ENCODE measurements at places on chromosomes 1 and 21. TPM values are rescaled to one million over a fixed set of nuclear protein-coding genes. Genes with fewer than 3 reads are reported as not detected.
A peak's percentile ranks its signal among the peaks of the same experiment; 100 is the strongest.

DNA sequence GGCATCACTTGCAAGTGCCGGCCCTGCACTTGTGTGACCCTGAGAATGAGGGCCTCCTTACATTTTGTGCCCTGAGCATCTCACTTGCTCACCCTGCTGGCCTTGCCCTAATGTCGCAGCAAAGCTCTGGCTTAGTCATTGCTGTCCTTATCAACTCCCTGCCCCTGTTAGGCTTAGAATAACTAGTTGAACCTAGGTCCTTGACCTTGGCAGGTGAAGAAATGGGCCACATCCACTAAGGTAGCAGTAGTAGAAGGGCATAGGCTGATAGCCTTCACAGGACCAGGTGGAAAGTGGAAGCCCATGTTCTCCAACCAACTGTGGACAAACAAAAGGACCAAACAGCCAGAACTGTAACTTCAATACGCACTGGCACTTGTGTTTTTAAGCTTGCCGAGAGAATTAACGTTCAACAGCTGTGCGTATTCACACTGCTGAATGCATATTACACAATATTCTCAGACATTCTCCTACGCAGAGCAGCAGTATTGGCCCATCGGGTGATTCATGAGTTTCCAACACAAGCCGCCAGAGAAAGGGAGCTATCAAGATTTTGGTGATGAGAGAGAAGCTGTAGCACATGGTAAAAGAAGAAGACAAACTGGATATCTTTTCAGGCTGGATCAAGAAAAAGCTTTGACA lies 27.7 kb upstream of the PTGFRN start:
- DNase-seq, result no peak
- no peaks in the 10 kb centered on the region for H3K36me3 ChIP-seq

GRCh38 chr1:2412395-2412772 lies at the start of gene PEX10:
PEX10 (minus strand) TSS chr1:2412564; CDS start chr1:2412502, 62 bp downstream.
- peak within 1 kb of the TSS; percentile 60 for H3K4me3 ChIP-seq
- DNase-seq, result peak; percentile 99
- H3K36me3 ChIP-seq, result no peaks in the 10 kb centered on the region
- H3K27ac ChIP-seq, result peak within 1 kb of the TSS; percentile 98
- H3K4me1 ChIP-seq, result no peaks in the 10 kb centered on the region

GRCh38 chr1:170494369-170494768 lies 37.6 kb upstream of the GORAB start:
- no peaks in the 10 kb centered on the region for H3K27me3 ChIP-seq
- DNase-seq, result no peak
- H3K27ac ChIP-seq, result no peak overlapping the region

GRCh38 chr1:88976235-88976634 lies 16.2 kb downstream of the KYAT3 start:
- H3K4me1 ChIP-seq, result no peaks in the 10 kb centered on the region
- H3K4me3 ChIP-seq, result no peak overlapping the region
- DNase-seq, result no peak
- no peak overlapping the region for H3K27ac ChIP-seq

- no peaks in the 10 kb centered on the region for H3K27me3 ChIP-seq
- H3K4me3 ChIP-seq, result peak overlapping the region; percentile 89
- no peaks in the 10 kb centered on the region for H3K36me3 ChIP-seq
- H3K4me1 ChIP-seq, result no peaks in the 10 kb centered on the region
- no peak for DNase-seq
Measured at GRCh38 chr1:169486281-169487051, 722 bp upstream of the SLC19A2 start.

DNA sequence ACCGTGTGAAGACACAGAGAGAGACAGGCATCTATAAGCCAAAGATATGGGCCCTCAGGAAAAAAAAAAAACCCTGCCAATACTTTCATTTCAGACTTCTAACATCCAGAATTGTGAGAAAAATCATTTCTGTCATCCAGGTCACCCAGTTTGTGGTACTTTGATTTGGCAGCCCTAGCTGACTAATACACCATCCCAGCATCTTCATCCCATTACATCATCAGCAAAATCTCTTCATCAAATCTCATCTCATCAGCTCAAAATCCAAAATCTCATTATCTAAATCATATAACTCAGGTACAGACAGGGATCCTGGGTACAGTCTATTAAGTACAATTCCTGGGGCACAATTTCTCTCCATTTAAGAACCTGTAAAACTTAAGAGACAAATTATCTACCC lies 51.9 kb upstream of the GJA8 start:
- DNase-seq, result no peak
- no peaks in the 10 kb centered on the region for H3K4me1 ChIP-seq
- no peak overlapping the region for H3K4me3 ChIP-seq

DNA sequence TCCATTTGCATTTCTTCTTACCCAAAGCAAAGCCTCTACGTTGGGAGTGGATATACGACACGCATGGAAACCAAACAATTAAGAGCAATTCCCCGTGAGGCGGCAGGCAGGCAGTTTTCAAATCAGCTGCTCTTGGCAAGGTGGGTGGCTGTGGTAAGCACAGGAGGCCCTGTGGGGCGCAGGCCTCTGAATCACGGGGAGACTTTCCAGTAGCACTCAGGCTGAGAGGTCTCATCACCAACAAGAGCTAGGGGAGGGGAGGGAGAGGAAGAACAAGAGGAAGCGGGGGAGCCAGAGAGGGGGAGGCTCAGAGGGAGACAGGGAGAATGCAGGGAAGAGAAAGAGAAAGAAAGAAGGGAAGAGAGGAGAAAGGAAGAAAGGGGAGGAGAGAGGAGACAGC lies 56.4 kb downstream of the MT1HL1 start:
- DNase-seq, result no peak
- H3K4me1 ChIP-seq, result no peaks in the 10 kb centered on the region
- no peak overlapping the region for H3K4me3 ChIP-seq
- no peak overlapping the region for H3K27ac ChIP-seq

- H3K27ac ChIP-seq, result no peak overlapping the region
- no peak overlapping the region for H3K4me3 ChIP-seq
- no peaks in the 10 kb centered on the region for H3K4me1 ChIP-seq
- H3K27me3 ChIP-seq, result no peaks in the 10 kb centered on the region
Measured at GRCh38 chr1:19682257-19682656, 17.6 kb downstream of the HTR6 start.

DNA sequence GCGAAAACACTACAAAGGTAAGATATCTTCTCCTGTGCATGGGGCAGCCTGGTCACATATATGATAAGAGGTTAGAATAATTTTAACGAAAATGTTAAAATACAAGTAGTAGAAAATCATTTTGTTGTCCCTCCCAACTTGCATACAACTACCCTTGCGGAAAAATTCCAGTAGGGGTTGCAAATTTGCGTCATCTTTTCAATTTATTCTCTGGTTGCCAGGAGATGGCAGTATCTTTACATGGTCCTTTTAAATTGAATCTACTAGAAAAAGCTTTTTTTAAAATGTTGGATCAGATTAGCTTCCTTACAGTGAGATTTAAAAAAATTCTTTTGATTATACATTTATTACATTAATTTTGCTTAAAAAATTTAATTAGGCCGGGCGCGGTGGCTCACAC lies 10.9 kb downstream of the S100PBP start:
- no peaks in the 10 kb centered on the region for H3K4me1 ChIP-seq
- no peaks in the 10 kb centered on the region for H3K36me3 ChIP-seq
- no peak overlapping the region for H3K27ac ChIP-seq
- no peak for DNase-seq
- no peaks in the 10 kb centered on the region for H3K27me3 ChIP-seq
- no peak overlapping the region for H3K4me3 ChIP-seq

DNA sequence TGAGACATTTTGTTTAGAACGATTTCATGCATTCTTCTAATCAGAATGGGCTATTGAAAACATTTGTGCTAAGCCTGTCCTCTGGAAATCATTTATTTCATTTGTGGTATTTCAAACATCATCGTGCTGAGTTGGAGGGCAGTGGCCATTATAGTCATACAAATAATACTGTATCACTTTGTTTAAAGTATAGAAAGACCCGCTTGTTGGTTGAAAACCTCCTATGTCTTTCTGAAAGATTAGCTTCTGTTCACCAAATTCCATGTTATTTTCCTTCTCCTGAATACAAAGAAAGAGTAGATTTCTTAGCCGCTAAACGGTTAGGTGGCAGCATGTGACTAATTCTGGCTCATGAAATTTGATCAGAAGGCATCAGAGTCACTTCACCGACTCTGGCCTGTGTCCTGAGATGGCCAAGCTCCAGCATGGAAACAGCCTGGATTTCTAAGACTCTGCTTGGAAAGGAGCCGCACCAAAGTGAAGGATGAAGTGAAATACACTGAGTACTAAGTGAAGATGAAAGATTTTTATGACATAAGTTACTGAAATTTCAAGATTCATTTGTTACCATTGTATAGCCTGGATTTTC lies 355.1 kb downstream of the USP25 start:
- no peaks in the 10 kb centered on the region for H3K36me3 ChIP-seq
- H3K27ac ChIP-seq, result no peak overlapping the region
- H3K27me3 ChIP-seq, result no peaks in the 10 kb centered on the region
- no peaks in the 10 kb centered on the region for H3K4me1 ChIP-seq
- no peak overlapping the region for H3K4me3 ChIP-seq

GRCh38 chr1:150406483-150406882 lies 42.5 kb downstream of the RPRD2 start:
- DNase-seq, result no peak
- H3K4me1 ChIP-seq, result peaks cover 22% of the 10 kb centered on the region
- no peaks in the 10 kb centered on the region for H3K36me3 ChIP-seq
- no peak overlapping the region for H3K4me3 ChIP-seq
- no peaks in the 10 kb centered on the region for H3K27me3 ChIP-seq

DNA sequence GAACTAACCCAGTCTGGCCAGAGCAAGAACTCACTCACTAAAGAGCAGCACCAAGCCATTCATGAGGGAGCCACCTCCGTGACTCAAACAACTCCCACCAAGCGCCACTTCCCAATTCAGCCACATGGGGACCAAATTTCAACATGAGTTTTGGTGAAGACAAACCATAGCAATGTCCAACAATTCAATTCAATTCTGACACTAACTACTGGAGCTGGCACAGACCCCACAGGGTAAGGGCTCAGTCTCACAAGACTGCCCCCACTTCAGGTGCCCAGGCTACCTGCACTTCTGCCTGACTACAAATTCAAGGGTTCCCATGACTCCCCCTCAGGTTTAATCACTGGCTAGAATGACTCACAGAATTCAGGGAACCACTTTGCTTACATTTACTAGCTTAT lies 48.8 kb upstream of the RAP1A start:
- H3K36me3 ChIP-seq, result no peaks in the 10 kb centered on the region
- H3K27me3 ChIP-seq, result no peaks in the 10 kb centered on the region
- peaks cover 4% of the 10 kb centered on the region for H3K4me1 ChIP-seq
- no peak overlapping the region for H3K4me3 ChIP-seq
- peak; percentile 68 for DNase-seq

DNA sequence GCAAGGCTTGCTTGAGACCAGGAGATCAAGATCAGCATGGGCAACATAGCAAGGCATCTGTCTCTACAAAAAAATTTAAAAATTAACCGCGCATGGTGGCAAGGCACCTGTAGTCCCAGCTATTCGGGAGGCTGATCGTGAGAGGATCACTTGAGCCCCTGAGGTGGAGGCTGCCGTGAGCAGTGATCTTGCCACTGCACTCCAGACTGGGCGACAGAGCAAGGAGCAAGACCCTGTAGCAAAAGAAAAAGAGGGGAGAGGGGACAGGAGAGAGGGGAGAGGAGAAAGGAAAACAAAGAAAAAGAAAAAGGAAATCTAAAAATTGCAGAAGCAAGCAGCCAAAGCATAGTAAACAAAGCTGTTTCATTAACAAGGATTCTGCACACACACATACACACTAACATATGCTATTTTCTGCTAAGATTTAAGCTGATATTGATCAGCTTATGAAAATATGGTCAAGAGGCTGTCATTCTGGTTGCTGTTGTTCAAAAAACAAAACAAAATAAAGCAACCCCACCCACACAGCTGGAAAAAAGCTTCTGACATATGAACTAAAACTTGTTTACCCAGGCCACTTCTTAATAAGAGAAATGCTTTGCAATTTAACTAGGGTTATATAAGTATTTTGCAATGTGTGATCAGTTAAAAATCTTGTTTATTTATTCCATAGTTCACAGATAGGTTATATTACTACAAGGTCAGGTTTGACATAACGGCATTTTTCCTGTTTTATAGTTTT lies 1.8 kb downstream of the ARNT start:
- H3K27me3 ChIP-seq, result no peaks in the 10 kb centered on the region
- peak overlapping the region; percentile 93 for H3K27ac ChIP-seq
- no peak overlapping the region for H3K4me3 ChIP-seq
- no peak for DNase-seq
- H3K36me3 ChIP-seq, result no peaks in the 10 kb centered on the region

DNA sequence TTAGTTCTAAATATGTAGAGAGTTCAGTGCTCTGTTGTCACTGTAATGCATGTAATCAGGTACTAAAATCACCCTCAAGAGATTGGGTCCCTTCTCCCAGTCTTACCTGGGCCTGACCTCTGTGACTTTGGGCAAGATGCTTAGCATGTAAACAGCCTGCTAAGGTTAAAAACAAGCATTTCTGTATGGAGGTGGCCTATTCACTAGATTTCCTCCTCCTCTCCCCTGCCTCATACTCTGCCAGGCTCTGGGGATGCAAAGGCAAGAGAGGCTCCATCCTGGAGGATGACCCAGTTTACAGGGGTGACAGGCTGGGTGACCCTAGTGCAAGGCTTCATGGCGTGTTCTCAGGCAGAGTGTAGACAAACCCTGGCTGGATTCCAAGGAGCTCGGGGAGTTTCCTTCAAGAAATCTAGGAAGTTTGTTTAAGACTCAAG lies 28.8 kb downstream of the VANGL2 start:
- peak overlapping the region; percentile 36 for H3K27ac ChIP-seq
- no peaks in the 10 kb centered on the region for H3K27me3 ChIP-seq
- no peak for DNase-seq
- no peak overlapping the region for H3K4me3 ChIP-seq
- H3K4me1 ChIP-seq, result peaks cover 11% of the 10 kb centered on the region

DNA sequence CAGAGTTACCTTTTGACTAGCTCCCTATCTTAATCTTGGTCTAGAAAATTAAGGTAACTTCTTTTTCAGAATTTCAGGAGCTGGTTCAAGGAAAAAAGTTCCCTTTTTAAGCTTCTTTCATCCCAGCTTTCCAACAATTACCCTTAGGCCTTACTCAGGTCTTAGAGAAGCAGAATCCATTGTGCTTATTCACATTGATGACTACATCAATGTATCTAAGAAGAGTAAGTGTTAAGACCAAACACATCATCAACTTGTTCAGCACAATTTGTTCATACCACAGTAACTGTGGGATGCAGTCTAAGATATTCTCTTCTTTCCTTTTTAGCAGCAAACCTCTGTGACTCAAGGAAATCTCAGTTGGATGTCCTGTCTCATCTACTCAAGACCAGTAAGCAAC lies 4.1 kb downstream of the MRPL9 start:
- no peaks in the 10 kb centered on the region for H3K4me1 ChIP-seq
- no peak overlapping the region for H3K4me3 ChIP-seq
- no peaks in the 10 kb centered on the region for H3K27me3 ChIP-seq
- peaks cover 36% of the 10 kb centered on the region for H3K36me3 ChIP-seq
- no peak overlapping the region for H3K27ac ChIP-seq
- DNase-seq, result no peak

The ADAMTS5 gene
- 17.3 TPM for total RNA-seq

The MAP1LC3C gene
- 8.3 TPM for total RNA-seq

The SIM2 gene
- total RNA-seq, result not detected

The GIPC2 gene
- total RNA-seq, result 103 TPM

The SERPINC1 gene
- total RNA-seq, result not detected

The FAF1 gene
- total RNA-seq, result 39.2 TPM

The SV2A gene
- 0.70 TPM for total RNA-seq

The RORC gene
- total RNA-seq, result 57.6 TPM

The KIF21B gene
- 6.7 TPM for total RNA-seq

All from Peyer's patch (tissue), 4 donors.